ENCODE measurements at places on chromosomes 16 and 17.

DNA sequence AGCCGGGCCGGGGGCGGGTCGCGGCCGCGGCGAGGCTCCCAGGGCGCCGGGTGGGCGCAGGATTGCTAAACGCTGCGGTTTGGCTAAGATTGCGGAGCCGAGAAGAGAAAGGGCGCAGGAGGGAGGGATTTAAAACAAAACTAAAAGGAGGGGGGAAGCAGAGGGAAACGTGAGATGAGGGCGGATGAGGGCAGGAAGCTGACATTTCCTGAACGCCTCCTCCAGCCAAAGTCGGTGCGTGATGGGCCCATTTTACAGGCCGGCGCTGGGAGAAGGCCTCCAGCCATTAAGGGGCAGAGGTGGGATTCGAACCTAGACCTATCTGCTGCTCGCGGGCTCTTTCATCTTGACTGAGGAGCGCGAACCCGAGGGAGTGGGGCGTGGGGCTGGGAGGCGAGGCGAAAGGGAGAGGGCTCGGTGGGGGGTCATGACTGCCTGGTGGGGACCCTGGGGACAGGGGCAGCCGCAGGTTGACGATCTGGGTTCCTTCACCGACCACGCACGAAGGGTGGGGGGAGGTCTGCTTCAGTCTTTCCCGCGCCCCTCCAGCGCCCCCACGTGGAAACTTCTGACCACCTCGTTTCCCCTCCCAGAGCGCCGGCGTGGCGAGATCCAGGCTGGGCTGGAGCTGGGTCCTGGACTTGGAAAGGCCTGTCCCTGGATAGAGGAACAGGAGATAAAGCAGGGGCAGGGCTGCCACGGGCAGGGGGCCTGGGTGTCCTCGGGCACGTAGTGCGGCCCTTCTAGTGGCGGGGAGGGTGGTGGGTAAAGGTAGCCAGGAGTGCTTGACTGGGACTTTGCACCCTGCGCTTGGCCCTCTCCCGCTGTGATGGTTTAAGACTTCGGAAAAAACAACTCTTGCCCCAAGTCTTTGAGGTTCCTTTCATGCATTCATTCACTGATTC, 3.8 kb upstream of the TAC4 start:
- peak; percentile 66 for DNase-seq

DNA sequence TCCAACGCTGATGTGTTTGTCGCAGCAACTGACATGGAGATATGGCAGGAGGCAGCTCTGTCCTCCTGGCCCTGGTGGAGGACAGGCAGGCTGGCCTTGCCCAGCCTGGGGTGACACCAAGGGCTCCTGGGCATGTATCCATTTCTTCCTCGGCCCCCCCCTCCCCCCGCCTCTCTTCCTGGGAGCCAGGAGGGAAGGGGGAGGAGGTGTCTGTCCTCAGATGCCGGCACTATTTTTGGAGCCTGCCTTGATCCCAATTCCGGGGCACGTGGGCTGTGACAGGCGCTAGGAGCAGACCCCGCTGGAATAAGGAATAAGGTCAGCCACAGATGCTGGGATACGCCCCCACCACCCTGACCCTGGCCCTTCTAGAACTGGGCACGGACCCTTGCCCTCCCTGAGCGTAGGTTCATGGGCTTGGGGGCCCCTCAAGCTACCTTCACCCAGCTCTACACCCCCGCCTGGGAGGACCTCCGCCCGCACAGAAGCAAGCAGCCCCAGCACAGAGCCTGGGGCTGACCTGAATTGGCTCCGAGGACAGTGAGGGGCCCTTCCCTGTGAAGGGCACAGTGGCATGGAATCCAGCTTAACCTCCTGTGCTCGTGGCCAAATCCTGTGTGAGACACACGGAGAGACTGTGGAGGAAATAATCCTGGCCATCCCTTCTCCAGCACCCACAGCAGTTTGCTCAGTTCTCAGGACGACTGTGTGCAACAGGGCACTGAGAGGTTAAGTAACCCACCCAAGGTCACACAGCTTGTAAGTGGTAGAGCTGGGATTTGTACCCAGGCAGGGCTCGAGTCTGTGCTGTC, 24.1 kb downstream of the SEC14L5 start:
- no peak for DNase-seq

- no peak for DNase-seq
Measured at GRCh38 chr17:205148-205669, 23.8 kb upstream of the DOC2B start.

GRCh38 chr17:57206928-57207327, 49.4 kb upstream of the MSI2 start:
- no peak for DNase-seq

DNA sequence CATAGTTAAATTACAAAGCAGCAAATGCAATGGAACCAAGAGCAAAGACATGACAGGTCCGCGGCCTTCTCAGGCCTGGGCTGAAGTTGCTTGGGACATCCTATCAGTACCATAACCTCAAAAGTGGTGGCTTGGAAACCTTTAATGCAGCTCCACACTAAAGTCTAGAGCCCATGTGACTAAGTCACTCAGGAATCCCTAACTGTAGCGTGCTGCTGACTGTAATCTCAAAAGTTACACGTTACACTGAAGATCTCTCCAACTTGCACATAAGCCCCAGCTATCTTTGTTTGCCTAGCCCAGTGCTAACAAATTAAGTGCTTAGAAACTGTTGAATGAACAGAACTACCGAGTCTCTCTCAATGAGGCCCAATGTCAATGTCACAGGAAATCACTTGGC, 27.8 kb downstream of the NUP88 start:
- no peak for DNase-seq

DNA sequence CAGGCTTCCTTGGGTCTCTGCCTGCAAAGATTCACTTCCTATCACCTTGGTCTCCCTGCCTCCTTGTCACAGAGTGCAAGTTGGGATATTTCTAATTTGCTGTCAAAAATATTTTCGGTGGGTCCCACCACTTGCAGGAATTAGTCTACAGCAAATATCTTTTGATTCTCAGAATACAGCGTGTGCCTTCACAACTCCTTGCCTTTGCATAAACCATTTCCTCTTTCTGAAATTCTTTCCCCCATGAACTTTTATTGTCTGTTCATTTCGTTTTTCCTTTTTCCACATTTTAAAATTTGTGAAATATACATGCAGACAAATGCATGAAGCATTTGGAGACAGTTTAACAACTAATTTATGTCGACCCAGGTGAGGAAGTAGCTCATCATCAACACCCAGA, 60.0 kb downstream of the HS3ST3B1 start:
- no peak for DNase-seq

DNA sequence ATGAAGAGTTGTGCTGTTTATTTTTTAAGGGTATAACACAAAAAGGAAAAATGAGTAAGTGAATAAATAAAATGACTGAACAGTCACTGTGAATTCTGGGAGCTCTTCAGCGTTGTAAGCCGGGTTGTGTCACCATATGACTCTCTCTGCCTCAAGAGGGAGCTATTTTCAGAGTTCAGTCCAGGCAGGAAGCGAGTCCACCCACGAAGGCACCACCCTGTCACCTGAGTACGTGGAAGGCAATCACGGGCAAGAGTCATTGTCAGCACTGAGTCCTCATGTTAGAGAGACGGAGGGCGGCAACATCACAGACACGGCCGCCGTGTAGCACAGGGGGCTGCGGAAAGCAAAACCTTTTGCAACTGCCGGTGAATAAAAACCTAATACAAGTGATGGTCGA, 227.6 kb downstream of the UTP18 start:
- DNase-seq, result no peak

DNA sequence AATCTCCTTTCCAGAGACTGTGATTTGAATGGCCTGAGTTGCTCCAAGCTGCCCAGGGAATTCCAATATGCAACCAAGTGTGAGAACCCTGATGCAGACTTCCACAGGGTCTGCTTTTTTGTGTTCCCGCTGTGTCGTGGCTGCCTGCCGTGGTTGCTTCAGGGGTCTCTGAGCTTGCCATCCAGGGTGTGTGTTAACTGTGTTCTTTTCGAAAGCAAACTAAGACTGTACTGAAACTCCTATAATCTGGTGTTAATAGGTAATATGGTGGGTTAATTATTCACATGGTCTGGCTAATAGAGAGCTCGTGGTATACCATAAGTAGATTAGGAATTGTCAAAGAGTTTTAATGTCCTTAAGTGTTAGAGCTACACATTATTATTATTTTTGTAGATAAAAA, 20.7 kb downstream of the UBN1 start:
- DNase-seq, result no peak

DNA sequence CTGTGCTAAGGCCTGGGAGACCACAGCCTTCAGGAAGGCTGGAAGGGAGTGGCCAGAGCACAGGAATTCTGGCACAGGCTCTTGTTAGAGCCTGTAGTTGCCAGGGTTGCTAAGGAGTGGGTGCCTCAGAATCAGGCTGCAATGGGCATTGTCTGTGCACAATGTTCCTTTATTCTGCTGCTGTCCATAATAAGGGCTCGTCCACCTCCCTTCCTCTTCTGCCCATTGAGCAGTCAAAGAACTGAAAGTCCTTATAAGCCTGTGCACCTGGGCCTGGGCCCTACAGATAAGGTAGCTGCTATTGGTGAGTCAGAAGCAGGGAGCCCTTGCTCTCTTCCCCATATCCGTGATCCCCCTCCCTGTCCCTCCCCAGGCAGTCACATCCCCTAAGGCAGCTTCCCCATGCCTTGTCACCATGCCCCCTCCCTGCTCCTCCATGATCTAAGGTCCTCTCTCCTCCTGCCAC, 5.4 kb upstream of the CNGB1 start:
- no peak for DNase-seq

GRCh38 chr17:1179112-1179817, 516 bp downstream of the ABR start:
- no peak for DNase-seq

DNA sequence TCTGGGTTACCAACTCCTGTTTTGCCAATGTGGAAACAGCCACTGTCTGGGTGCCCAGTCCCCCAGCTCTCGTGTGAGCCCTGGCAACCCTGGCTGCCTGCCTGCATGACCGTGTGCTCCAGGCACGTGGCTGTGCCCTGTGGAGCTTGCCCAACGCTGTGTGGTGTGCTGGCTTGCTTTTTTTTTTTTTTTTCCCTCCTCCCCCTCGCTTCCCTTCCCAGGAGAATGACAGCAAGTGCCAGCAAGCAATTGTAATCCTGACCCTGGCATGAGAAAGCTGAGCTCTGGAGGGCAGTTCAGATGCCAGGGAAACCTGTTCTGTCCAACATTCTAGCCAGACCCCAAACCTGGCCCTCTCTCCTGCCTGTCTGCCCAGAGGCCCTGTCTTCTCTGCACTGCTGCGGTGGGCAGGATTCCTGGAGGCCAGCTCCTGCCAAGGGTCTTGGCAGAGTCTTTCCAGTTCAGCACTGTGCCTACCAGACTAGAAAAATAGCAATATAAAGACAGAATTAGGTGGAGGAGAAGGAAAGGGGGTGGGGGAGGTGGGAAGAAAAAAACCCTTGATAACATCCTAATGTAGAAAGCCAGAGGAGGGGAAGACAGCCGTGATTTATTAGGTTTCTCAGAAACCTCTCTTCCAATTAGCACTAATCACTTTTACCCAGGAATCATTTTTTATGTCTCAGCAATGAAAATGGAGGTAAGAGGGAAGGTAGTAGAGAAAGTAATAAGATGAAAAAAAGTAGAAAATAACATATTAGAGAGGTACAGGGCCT, 9.0 kb downstream of the HLF start:
- DNase-seq, result no peak

- DNase-seq, result no peak
Measured at GRCh38 chr16:54265575-54266107, 20.9 kb downstream of the IRX3 start.

DNA sequence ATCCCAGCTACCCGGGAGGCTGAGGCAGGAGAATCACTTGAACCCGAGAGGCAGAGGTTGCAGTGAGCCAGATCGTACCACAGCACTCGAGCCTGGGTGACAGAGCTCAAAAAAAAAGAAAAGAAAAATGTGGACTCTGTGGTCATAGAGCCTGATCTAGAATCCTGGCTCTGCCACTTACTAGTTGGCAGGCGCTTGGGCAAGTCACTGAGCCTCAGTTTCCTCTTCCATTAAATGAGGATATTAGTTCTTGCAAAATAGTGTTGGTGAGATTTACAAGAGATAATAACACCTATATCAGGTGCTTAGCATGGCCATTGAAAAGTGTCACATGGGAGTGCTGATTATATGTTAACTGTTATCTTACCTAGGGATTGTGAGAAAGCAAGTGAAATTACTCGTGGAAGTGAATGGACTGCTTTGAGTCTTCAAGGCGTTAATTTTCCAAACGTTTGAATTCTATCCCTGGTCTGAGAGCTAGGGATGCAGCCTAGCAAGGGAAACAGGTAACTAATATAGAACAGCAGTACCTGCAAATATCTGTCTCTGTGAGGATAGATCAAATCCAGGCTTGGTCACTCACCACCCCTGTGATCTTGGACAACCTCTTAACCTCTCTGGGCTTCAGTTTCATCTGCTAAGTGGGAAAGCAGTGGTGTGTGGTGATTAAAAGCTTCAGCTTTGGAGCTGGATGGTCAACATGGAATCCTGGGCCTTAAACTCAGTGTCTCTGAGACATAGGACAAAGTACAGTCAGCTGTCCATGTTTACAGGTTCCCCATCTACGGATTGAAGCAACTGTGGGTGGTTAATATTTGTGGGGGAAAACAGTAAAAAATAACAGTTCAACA, 953 bp upstream of the NSMCE1 start:
- DNase-seq, result no peak

DNA sequence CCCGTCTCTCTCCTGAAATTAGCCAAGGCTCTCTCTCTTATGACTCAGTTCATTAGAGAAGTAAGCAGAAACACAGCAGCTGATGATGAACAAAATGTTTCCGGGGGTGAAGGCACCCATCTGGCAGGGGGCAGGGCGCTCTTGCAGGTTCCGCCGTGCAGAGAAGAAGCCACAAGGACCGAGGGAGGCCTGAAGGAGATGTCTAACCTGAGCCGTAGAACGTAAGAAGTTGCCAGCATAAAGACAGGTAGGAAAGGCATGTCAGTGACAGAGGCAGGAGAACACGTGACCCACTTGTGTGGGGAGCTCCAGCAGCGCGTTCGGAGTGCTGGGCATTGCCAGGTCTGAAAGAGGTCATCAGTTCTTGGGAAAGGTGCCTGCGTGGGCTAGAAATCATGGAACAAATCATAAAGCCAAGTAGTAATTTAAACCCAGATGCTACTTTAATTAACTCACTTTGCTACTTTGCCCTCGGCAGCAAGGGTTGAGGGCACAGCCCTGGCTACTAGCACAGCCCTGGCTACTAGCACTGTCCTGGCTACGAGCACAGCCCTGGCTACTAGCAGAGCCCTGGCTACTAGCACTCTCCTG, 198.6 kb downstream of the RPTOR start:
- DNase-seq, result peak; percentile 36

GRCh38 chr16:61131447-61131846, 904.8 kb downstream of the CDH8 start:
- no peak for DNase-seq

DNA sequence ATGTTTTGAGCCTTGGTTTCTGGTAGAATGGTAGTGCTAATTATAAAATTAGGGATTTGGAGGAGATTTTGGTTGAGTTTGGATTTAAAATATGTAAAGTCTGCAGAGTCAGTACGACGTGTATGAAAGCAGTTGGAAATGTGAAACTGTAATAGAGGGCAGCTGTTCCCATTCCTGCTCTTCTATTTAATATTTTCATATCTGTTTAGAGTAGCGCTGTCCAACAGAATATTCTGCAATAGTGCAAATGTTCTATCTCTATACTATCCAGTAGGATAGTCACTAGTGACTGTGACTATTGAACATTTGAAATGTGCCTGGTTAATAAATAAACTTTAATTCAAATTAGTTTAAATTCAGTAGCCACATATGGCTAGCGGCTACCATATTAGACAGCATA, 443.4 kb upstream of the SOX9 start:
- DNase-seq, result no peak
